C1 segment of cervical spinal cord (tissue), 14 donors: ENCODE measurements at places on chromosomes 3 and 15.
A peak's percentile ranks its signal among the peaks of the same experiment; 100 is the strongest.

- DNase-seq: no peak
Measured at GRCh38 chr3:142966808-142967207, 3.3 kb upstream of the PAQR9 start.

GRCh38 chr3:132343018-132343612, 25.9 kb downstream of the ACP3 start:
- DNase-seq: no peak

DNA sequence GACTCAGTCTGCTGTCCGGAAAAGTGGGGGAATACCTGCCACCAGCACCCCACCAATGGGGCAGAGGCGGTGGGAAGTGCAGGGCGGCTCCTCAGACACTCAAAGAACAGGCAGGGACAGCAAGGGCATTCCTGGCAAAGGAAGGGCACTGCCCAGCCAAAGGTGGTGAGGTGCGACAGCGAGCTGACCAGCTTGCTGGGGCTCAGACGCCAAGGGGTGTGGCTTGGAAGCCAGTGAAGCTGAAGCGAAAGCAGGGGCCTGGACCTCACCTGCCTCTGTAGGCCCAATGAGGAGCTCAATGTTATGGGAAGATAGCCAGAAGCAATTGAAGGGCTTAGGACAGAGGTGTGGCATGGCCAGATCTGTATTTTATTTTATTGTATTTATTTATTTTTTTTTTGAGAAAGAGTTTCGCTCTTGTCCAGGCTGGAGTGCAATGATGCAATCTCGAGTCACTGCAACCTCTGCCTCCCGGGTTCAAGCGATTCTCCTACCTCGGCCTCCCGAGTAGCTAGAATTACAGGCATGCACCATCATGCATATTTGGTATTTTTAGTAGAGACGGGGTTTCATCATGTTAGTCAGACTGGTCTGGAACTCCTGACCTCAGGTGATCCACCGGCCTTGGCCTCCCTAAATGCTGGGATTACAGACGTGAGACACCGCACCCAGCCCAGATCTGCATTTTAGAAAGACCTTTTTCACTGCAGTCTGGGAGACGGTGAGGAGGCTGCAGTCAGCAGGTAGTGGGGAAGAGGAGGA, 4.4 kb upstream of the LMAN1L start:
- DNase-seq: peak; percentile 83

DNA sequence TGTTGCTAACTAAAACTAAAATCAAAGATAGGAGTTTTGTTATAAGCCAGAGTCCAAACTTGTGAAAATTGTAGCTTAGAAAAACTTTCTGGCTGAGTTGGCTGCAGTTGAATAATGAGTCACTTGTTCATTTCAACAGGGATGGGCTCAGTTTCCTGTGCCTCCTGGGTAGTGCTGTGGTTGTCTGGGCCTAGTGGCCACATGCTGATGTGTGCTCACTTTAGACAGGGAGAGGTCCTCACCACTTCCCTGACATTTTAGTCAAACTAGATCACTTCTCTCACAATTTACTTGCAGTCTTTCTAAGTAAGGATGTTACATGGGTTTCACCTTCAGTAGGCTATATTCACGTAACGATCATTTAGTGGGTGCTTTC, 6.3 kb upstream of the UBE2Q2 start:
- no peak for DNase-seq

DNA sequence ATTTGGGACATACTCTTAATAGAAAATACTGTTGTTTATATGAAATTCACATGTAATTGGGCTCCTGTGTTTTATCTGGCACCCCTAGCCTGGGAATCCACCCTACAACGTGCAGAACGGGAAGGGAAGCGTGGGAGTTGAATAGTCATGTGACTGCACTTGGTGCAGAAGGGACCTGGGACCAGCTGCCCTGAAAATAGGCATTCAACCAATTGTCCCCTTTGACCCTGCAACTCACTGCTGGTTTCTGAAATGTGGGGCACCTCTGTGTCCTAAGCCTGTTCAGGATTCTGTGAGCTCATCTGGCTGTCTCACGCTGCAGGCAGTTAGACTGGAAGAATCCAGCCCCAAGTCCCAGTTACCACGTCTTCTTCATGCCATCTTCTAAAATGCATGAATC, 79.7 kb downstream of the CACNA2D3 start:
- no peak for DNase-seq

- no peak for DNase-seq
Measured at GRCh38 chr3:133490468-133491351, 82.8 kb upstream of the CDV3 start.

GRCh38 chr3:64450396-64450956, 225.2 kb upstream of the PRICKLE2 start:
- DNase-seq: no peak

DNA sequence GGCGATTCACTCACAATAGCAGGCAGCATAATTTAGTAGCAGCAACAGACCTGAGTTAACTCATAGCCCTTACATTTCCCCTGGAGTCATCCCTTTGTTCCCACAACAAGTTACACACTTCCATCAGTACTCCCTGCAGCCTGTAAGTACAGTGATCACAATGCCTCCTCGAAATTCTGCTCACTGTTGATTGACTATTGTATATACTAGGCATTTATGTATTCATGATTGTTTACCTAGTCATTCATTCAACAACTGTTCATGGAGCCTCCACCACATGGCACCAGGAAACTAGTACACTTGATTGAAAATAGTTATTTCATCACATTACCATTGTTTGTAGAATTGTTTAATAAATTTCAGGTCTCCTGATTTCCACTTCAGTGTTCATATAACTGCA, 71.4 kb upstream of the P3H2 start:
- DNase-seq: no peak

- no peak for DNase-seq
Measured at GRCh38 chr3:146308222-146308621, 57.3 kb upstream of the PLSCR4 start.

GRCh38 chr3:73036694-73037591, 24.5 kb upstream of the EBLN2 start:
- no peak for DNase-seq

DNA sequence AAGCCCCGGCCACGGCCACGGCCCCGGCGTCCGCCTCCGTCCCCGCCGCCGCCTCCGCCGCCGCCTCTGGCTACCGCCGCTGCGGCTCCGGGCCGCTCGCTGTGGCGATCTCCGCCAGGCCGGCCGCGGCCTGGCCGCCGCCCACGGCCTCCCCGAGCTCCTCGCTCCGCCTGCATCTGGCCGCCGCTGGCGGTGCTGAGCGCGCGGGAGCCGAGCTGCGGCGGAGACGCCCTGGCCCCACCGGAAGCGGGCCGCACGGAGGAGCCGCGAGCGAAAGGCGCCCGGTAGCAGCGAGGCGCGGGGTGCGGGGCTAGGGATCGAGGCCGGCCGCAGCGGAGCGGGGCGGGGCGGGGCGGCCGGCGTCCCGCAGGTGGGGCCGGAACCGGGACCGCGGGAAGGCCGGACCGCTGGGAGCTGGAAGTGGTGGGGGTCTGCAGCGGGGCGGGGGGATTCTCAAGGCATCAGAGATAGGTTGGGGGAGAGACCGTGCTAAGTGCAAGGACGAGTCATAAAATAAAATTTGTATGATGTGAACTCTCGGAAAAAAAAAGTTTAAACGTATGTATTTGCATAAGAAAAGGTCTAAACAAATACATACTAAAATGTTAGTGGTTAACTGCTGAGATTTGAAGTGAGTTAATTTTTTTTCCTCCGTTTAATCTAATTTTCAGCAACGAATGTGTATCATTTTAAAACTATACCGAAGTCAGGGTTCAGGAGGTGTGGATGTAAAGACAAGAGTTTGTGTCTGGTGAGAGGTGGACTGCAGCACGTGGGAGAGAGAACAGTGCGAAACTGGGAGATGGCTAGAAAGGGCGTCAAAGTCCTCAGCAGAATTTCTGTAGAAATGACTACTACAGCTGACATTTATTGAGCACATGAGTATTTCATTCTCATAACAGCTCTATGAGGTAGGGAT, at the start of gene AVEN:
AVEN (minus strand) TSS at position 334 of the 919 bp plus-strand sequence; CDS start at position 176, 158 bp downstream.
- no peak for DNase-seq

- DNase-seq: no peak
Measured at GRCh38 chr15:47908486-47908885, 191.2 kb downstream of the SEMA6D start.

DNA sequence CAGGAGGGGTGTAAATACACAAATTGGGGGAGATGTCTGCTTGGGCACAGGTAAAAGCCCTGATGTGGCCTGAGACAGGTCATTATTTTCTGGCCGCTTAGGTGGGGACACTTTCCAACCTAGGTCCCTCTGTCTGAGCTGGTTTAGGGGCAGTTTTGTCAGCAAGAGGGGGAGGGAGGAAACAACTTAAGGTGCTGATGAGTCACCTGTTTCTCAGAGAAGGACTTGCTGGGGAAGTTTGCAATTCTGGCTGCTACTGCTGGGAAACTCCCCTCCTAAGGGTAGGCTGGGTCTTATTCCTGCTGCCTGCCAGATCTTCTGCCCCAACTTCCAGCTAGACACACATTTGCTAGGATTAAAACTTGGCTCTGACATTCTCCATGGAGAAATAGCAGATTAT, 4.8 kb upstream of the RHOV start:
- no peak for DNase-seq

- no peak for DNase-seq
Measured at GRCh38 chr3:127666676-127667075, 6.1 kb upstream of the ABTB1 start.

- DNase-seq: no peak
Measured at GRCh38 chr3:156643729-156644389, 30.5 kb upstream of the TIPARP start.

- DNase-seq: no peak
Measured at GRCh38 chr15:85454403-85454802, 74.0 kb downstream of the AKAP13 start.

GRCh38 chr3:193665370-193665989, 72.5 kb downstream of the OPA1 start:
- DNase-seq: no peak

GRCh38 chr15:39788108-39788507, 5.5 kb upstream of the FSIP1 start:
- DNase-seq: no peak

- no peak for DNase-seq
Measured at GRCh38 chr3:46710671-46711295, 6.9 kb downstream of the PRSS50 start.

DNA sequence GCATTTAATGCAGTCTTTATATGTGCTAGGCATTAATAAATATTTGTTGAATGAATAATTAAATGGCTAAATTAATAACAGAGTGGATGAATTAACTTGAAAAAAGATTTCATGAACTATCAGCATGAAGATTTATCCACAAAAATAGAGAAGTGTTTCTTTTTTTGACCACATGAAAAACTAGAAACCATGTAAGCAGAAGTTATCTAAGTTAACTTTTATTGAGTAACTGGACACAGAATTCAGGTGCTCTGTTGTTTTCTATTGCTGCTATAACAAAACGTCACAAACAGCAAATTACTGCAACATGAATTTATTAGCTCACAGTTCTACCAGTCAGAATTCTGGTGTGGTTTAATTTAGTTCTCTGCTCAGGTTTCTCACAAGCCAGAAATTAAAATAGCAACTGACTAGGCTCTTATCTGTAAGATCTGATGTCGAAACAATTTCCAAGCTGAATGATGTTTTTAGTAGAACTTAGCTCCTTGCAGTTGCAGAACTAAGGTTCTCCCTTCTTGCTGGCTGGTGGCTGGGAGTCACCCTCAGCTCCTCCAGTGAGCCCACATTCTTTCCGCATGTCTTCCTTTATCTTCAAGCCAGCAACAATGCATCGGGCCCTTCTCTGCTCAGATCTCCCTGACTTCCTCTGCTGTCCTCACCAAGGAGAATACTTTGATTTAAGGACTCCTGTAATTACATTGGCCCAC, 810.2 kb upstream of the ALCAM start:
- no peak for DNase-seq

DNA sequence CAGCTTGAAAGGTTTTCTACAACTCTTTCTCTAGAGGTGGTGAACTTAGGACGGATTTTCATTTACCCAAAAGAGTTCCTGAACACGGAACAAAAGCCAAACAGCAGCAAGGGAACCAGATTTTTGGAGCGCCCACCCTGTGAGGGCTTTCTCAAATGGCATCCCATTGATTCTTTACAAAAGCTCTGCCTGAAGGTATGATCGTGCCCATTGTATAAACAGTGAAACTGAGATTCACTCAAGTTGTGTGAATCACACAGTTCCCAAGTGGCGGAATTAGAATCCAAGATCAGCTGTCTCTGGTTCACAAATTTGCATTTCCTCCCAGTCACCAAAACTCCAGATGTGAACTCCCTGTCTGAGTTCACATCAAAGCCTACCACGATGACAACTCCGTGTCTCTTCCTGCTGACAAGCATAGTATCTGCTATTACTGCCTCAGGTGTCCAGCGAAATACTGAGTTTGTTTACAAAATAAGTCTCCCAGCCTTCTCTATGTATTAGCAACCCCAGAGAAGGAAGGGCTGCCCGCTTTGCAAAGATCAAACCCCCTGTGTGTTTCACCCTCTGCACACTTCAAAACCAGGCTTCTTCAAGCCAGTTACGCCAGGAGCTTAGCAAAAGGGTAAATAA, 235.9 kb upstream of the ST8SIA2 start:
- DNase-seq: no peak

DNA sequence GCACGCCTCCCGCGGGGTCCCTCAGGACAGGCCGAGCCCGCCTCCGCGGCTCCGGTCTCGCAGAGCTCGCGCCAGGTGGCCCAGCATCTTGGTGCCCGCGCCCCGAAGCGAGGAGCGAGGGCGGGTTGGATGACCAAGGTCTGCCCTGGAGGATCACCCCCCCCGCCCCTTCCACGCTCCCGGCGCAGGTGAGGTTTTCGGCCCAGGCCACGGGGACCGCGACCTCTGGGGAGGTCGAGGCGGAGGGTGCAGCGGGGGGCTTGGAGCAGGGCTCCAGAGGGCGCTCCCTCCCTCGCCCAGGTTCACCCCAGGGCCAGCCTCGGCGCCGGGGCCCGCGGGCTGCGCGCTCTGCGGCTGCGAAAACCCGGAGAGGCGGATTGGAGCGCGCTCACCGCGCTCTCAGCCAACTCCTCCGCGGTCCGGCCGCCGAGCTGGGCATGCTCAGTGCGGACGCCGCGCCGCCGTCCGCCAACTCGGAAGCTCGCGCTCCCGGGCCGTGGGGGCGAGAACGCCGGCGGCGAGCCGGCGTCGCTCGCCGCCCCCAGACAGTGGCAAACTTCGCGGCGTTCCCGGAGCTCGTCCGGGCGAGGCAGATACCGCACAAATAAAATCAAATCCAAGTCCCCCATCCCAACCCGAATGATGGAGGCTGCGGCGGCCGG, at the start of gene MED12L:
MED12L (plus strand) TSS at position 438 of the 662 bp plus-strand sequence. CDS start 1,263 bp downstream, outside the sequence.
- peak; percentile 34 for DNase-seq
